ENCODE measurements at places on chromosomes 7 and 10. TPM values are rescaled to one million over a fixed set of nuclear protein-coding genes. Genes with fewer than 3 reads are reported as not detected.
A peak's percentile ranks its signal among the peaks of the same experiment; 100 is the strongest.

HOXA1 gene
- 9.5 TPM for total RNA-seq

- no peaks in the 10 kb centered on the region for H3K27me3 ChIP-seq
- no peak for DNase-seq
- no peak overlapping the region for H3K4me3 ChIP-seq
Measured at GRCh38 chr10:1043532-1043995, 5.4 kb downstream of the IDI1 start.

RALA gene
- total RNA-seq = 44.1 TPM

ASZ1 gene
- not detected for total RNA-seq

GRCh38 chr7:24926623-24927524 is 53.1 kb downstream of the OSBPL3 start:
- no peak overlapping the region for H3K4me3 ChIP-seq
- DNase-seq = no peak
- H3K4me1 ChIP-seq = peaks cover 23% of the 10 kb centered on the region
- H3K36me3 ChIP-seq = peaks cover 7% of the 10 kb centered on the region
- no peak overlapping the region for H3K27ac ChIP-seq

SLC29A3 gene
- total RNA-seq = 8.8 TPM

DNA sequence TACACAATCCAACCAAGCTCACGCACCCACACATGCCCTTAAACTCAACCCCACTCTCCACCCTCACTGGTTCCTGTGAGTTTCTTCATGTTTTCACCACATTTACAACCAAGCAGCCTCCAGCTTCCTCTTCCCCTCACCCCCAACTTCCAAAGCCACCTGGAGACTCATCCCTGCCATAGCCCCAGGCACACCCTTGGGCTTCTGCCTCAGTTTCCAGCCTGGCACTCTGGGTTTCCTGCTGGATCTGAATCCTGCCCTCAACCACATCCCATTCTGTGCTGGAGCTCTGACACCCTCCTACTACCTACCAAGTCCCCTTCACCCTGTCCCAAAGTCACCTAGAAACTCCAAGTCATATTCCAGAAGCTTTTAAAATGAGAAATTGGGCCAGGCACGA is 29.4 kb downstream of the CCDC3 start:
- H3K4me3 ChIP-seq = no peak overlapping the region
- H3K27ac ChIP-seq = no peak overlapping the region
- H3K4me1 ChIP-seq = peaks cover 6% of the 10 kb centered on the region
- peaks cover 4% of the 10 kb centered on the region for H3K36me3 ChIP-seq
- DNase-seq = no peak

PON1 gene
- total RNA-seq = 3.0 TPM

DNA sequence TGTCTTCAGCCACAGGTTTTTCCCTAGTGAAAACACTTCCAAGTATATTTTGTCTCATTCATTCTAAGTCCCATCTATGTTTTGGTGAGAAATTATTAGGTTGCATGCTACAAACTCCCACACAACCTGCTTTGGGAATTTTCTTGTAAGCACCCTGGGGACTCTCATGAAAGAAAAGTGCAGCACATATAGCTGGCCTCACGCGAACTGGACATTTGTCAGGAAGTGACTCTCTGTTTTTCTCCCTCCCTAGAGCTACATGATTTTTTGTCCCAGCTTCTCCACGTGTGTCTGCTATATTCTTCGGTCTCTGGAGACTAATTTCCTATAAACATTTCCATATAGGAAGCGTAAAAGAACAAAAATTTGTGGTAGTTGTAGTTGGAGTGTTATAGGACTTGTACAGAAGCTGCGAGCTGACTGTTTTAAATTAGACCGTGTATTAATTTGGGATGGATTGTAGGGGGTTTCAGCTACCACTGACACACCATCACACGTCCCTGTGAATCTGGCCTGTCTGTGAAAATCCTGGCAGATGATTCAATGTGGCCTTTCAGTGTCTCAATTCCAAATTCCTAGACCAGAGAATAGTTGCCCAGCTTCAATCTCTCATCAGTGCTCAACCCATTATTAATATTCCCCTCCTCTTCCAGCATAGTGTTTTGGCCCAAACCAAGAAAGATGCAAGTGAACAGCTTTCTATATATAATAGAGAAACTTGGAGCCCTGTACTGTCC is 40.2 kb downstream of the ARL4A start:
- H3K36me3 ChIP-seq = no peaks in the 10 kb centered on the region
- H3K4me3 ChIP-seq = no peak overlapping the region
- peaks cover 13% of the 10 kb centered on the region for H3K4me1 ChIP-seq
- no peaks in the 10 kb centered on the region for H3K27me3 ChIP-seq
- H3K27ac ChIP-seq = no peak overlapping the region

DNA sequence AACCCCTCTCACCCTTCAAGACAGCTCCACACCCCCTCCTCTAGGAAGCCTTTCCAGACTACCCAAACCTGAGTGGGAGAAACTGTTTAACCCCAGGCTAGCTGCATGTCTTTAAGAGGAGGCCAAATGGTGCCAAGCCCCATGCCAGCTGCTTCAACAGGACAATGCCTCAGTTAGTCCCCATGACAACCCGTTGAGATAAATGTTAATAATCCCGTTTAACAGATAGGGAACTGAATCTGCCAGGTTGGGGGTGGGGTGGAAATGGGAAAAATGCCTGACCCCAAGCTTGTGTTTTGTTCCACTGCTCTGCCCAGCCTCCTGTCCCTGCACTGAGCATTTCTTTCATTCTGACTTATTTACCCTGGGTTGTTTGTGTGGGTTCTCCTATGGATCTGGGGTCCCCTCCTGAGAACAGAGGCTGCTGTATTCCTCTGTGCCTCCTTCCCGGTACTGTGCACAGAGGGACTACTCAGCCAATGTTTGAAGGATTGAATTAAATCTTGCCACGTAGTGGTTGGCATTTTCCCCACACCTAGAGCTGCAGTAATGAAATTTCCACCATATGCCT is 452.6 kb upstream of the ZMIZ1 start:
- no peak for DNase-seq
- peaks cover 38% of the 10 kb centered on the region for H3K4me1 ChIP-seq
- H3K27me3 ChIP-seq = peaks cover 11% of the 10 kb centered on the region
- H3K27ac ChIP-seq = no peak overlapping the region
- no peak overlapping the region for H3K4me3 ChIP-seq

AKR1C3 gene
- 14.6 TPM for total RNA-seq

GRCh38 chr10:28241741-28242399 is 61.0 kb downstream of the MPP7 start:
- no peak overlapping the region for H3K27ac ChIP-seq
- no peaks in the 10 kb centered on the region for H3K4me1 ChIP-seq
- H3K36me3 ChIP-seq = no peaks in the 10 kb centered on the region

DNA sequence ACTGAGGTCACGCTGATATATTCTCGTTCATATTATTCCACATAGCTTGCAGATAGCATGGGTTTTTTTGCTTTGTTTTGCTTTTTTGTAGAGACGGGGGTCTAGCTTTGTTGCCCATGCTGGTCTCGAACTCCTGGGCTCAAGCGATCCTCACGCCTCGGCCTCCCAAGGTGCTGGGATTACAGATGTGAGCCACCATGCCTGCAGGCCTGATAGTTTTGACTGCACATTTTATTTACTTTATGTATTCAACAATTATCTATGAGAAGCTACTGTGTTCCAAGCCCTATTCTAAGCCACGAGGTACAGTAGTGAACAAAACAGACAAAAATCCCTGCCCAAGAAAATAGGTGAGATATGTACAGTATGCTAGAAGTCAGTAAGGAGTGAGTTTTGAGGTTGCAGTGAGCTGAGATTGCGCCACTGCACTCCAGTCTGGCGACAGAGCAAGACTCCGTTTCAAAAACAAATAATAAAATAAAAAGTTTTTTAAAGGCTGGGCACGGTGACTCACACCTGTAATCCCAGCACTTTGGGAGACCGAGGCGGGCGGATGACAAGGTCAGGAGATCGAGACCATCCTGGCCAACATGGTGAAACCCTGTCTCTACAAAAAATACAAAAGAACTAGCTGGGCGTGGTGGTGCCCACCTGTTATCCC is 1.3 kb upstream of the YWHAG start:
- peak overlapping the region; percentile 98 for H3K27ac ChIP-seq
- H3K4me1 ChIP-seq = peaks cover 39% of the 10 kb centered on the region
- peak overlapping the region; percentile 92 for H3K4me3 ChIP-seq
- no peak for DNase-seq
- H3K36me3 ChIP-seq = peaks cover 19% of the 10 kb centered on the region
- no peaks in the 10 kb centered on the region for H3K27me3 ChIP-seq

AKR1C4 gene
- total RNA-seq = 2.0 TPM

SCART1 gene
- total RNA-seq = 1.4 TPM

- no peak overlapping the region for H3K27ac ChIP-seq
- no peak for DNase-seq
Measured at GRCh38 chr10:86287110-86287793, 79.3 kb downstream of the GRID1 start.

DNA sequence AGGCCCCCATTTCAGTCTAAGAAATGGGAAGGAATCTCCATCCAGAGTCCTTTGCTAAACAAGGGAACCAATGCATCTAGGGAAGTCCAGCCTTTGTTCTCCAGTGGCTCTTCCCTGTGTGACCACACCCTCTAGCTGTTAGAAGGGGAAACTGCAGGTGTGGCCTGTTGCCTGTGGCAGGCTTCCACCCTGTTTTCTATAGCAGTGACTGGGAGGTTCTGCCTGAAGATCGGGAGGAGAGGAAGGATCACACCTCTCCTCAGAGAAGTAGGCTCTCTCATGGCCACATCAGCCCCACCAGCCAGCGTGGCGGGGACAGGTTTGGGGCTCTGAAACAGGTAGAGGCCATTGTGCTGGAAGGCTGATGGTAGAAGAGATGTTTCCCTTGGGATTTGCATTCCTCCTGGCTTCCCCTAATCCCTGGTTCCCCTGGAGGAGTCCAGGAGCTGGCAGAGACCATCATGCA is 47.7 kb upstream of the TRIM8 start:
- H3K36me3 ChIP-seq = peaks cover 6% of the 10 kb centered on the region
- H3K4me3 ChIP-seq = no peak overlapping the region
- H3K27me3 ChIP-seq = no peaks in the 10 kb centered on the region
- H3K4me1 ChIP-seq = peaks cover 16% of the 10 kb centered on the region
- peak overlapping the region; percentile 55 for H3K27ac ChIP-seq
- DNase-seq = no peak

DNA sequence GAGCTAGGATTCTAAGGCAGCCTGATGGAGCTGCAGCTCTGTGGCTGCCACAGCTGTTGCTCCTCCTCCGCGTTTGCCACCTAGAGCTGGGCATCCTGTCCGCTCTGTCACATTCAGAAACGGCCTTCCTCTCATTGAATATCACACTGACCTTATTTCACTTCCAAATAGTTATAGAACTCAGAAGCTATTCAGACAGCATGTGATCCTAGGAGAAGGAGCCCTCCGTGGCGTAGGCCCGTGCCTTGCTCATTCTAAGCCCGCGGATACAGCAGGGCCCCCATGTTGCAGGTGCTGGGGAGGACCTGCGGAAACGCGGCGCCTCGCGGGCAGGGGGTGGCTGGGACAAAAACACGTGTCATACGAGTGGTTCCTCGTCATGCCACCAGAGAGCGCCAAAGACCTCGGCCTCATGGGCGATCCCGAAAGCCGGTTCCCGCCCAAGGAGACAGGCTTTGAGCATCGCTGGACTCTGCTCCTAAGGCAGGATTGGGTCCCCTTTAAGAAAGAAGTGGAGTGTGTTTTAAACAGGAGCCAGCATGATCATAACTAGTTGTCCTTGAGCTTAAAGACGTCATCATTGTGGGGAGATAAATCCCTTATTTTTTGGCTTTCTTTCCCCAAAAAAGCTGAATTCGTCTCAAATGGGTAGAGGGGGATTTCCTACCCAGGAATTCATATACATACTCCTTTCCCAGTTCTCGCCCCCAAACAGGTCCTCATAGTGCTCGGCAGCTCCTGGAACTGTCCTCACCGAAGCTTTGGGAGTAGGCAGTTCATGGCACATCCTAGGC is 17.9 kb upstream of the FIGNL1 start:
- no peaks in the 10 kb centered on the region for H3K4me1 ChIP-seq
- H3K27ac ChIP-seq = peak overlapping the region; percentile 68
- peak; percentile 82 for DNase-seq

VPS37D gene
- total RNA-seq = 12.9 TPM

DNA sequence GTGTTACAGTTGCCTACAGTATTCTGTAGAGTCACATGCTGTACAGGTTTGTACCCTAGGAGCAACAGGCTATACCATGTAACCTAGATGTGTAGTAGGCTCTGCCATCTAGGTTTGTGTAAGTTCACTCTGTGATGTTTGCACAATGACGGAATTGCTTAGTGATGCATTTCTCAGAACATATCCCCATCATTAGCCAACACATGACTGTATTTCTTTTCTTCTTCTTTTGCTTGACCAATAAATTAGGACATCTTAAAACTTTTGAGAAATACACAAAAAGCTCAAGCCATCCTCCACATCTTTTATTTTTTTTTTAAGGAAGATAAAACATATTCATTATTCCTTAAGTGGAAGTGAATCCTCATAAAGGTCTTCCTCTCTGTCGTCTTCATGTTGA is 5.4 kb upstream of the PFKFB3 start:
- DNase-seq = no peak
- no peak overlapping the region for H3K4me3 ChIP-seq
- no peaks in the 10 kb centered on the region for H3K4me1 ChIP-seq
- H3K36me3 ChIP-seq = no peaks in the 10 kb centered on the region
- H3K27me3 ChIP-seq = peaks cover 44% of the 10 kb centered on the region

DNA sequence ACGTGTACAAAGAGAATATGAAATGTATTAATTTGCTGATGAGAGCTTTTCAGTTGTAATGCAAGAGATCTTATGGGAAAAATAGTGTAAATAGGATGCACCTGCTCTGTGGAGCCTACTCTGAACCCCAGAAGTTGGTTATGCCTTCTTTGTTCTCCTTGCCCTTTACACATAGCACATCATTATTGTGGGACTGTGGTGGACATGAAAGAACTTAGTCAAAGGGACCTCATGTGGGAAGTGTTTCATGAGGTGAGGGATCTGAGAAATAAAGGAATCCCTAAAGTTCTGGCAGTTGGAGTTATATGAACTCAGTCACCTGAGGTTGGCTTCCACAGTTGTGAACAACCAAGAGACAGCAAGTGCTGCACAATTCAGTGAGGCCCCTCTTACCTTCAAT is 66.1 kb downstream of the GRM8 start:
- H3K4me1 ChIP-seq = peaks cover 6% of the 10 kb centered on the region
- no peak for DNase-seq
- no peaks in the 10 kb centered on the region for H3K27me3 ChIP-seq
- H3K4me3 ChIP-seq = no peak overlapping the region

Data from type B pancreatic cell (in vitro differentiated cells).